ENCODE measurements at places on chromosomes 12 and 14. TPM values are rescaled to one million over a fixed set of nuclear protein-coding genes. Genes with fewer than 3 reads are reported as not detected.

DNA sequence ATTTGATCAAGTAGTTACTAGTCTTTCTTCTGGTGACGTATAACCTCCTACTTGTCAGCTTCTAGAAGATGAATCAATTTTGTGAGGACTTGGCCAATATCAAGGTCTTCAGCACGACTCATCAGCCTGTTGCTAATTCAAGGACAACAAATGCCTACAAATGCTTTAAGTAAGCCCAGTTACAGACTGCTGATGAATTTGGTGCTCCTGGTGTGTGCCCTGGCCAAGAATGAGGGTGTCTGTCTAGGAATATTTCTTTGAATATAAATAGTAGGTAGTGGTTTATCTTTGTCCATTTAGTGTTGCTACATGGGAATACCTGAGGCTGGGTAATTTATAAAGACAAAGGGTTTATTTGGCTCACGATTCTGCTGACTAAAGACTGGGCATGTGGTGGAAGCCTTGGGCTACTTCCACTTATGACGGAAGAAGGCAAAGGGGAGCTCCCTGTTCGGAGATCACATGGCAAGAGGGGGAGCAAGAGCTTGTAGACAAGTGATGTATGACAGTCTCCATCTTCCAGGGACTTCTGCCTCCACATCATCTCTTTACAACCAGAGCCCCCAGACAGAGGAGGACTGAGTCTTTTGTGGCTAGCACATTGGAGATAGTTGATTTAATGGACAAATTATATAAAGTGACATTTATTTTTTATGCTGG, 180.2 kb downstream of the CRADD start:
- no peak for DNase-seq

NGB gene
- polyA plus RNA-seq: not detected

DNA sequence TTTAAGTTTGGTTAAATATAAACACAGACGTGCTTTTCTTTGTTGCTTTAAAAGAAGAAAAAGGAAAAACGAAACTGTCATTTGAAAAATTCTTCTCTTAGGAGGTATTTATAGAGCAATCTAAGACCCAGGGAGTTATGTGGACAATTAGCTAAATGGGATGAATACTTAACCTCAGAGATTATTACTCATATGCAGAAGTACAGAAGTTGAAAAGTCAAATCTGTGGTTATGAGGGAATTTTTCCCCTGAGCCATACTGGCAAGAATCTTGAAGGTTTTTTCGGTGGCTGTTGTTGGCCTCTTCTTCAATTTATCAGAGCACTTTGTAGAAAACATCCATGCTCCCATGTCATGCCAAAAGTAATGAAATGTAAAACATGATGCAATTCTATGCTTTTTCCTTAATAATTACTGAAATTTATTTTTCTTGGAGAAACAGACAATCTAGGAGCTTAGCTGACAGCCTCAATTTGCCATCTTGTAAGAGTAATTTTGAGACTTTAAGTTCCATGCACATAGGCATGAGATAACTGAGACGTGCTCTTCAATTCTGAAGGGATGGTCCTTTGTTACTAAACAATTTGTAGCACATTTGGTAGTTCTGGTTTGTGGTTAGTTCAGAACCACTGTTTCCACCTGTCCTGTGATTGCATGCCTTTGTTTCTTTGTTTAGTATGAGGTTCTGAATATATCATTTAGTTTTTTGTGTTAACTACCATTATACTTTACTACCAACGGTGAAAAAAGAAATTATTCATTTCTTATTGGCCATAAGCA, 126.6 kb downstream of the BCAT1 start:
- no peak for DNase-seq

CLEC2B gene
- polyA plus RNA-seq: 17.3 TPM

GRCh38 chr12:308511-308910, 45.9 kb upstream of the SLC6A13 start:
- no peak for DNase-seq

DNA sequence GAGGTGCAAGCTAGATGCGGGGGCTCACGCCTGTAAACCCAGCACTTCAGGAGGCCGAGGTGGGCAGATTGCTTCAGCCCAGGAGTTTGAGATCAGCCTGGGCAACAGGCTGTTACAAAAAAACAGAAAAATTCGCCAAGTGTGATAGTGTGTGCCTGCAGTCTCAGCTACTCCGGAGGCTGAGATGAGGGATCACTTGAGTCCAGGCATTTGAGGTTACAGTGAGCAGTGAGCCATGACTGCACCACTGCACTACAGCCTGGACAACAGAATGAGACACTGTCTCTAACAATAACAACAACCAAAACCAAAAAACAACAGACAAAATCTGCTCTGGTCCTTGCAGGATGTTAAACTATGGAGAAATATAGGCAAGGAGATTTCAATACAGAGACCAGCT, 13.9 kb downstream of the BTBD7 start:
- no peak for DNase-seq
